ENCODE measurements at places on chromosomes 5 and 9.

- DNase-seq: no peak
Measured at GRCh38 chr5:149636191-149636860, 55.0 kb downstream of the ARHGEF37 start.

- DNase-seq: no peak
Measured at GRCh38 chr5:35644543-35644942, 26.9 kb downstream of the SPEF2 start.

DNA sequence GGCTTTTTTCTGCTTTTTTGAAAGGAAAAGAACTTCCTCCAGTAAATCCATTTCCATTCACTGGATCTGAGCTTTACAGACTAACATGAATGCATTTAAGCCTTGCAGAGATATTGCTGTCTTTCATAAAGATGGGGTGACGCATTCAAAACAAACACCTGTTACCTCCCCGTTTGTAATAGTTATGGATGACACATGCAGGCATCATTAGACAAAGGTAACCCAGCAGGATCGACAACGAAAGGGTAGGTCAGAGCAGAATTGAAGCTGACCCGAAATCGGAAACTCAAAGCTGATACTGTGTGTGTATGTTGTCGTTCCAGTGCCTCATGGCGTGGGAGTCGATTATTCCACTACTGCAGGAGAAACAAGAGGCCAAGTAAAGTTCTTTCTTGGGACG is 22.2 kb downstream of the SLC46A2 start:
- DNase-seq: no peak

DNA sequence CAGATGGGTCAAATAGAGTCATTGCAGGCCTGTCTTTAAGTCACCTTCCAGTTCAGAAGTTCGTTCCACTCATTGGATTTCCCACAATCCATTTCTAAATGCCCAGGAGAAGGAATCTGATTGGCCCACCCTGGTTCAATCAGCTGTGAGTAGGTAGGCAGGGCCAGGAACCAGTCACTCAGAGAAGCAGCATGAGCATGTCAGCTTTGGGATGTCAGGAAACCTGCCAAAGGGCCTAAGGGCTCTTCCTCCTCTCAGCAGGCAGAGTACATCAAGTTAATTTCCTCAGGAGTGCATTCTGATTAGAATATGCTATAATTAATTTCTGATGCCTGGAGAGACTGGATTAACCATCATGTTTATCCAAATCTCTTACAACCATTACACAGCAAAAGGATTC is 412.9 kb upstream of the CCNH start:
- no peak for DNase-seq

Measured in HTR-8/SVneo (cell line).